Mammary epithelial cell (primary cell): ENCODE measurements at places on chromosomes 16 and 17. TPM values are rescaled to one million over a fixed set of nuclear protein-coding genes. Genes with fewer than 3 reads are reported as not detected.

Gene SLX1B
- total RNA-seq, result 13.3 TPM

- no peak for DNase-seq
Observed at GRCh38 chr17:43860077-43860725, 13.2 kb downstream of the CD300LG start.

DNA sequence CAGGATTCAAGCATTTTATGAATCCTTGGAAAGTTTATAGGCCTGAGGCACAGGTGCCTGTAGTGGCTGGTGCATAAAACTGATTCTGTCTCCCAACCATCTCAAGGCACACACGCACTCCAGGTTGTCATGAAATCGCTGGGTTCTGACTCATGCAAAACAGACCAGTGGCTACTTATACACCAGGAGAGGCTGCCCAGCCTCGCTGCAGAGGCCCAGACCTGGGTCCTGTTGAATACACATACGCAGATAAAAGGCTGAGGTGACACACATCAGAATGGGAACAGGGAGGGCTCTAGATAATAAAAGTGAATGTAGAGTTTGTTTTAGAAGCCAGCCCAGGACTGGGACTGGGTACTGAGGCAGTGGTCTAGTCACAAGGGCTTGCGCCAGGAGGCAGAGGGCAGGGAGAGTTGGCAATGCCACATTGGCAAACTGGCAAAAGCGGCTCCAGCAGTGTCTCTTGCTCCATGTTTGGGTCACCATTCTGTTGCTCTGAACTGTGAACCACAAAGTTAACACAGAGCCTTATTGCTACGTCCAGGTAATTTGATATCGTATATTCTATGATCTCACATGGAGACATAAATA, 13.6 kb downstream of the OR1D5 start:
- DNase-seq, result peak; percentile 35

DNA sequence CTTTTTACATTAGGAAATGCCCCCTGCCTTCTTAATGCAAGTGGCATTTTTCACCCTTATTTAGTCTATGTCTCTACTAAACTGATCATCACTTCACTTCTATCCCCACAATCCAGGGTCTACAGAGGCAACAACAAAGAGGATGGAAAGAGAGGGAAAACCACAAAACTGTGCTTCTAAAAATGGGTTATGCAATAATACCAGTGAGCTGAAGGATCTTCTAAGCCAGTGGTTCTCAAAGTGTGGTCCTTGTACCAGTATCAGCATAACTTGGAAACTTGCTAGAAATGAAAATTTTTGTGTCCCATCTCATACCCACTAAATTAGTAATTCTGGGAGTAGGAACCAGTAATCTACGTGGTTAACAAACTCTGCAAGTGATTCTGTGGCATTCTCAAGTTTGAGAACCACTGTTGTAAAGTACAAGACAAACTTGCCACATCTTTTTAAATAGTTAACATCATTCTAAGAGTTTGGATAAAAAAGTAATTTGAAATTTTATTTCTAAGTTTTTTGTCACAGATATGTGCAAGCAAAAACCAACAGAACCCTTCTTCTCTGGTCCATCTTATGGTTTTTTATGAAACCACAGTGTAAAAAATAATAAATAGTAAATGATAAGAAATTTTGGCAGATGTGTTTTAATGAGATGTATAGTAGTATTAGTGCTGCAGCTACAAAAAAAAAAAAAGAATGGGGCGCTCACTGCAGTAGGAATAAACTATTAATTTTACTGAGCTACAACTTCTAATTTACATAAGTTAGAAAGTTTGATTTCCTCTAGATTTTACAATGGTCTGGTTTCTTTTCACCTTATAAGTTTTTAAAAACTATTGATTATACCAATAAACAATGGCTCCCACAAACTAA, 16.2 kb downstream of the CDC27 start:
- DNase-seq, result no peak

DNA sequence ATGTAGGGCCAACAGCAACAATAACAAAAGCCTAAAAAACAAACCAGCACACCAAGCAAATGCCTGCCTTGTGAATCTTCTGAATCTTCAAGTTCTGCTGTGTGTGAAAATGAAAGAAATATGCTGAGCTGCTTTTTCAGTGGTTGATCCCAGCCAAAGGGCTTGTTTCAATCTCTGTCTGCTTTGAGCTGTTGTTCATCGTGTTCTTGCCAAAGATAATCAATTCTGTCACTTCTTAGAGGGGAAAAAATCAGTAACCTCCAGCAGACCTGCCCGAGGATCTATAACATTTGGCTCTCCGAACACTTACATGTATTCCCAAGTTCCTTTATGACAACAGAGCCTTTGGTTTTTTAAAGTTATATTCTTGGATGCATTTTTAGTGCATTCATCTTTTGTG, 65.9 kb downstream of the VPS35L start:
- DNase-seq, result no peak

- DNase-seq, result peak; percentile 11
Observed at GRCh38 chr17:27049104-27049784, 244.7 kb upstream of the WSB1 start.

DNA sequence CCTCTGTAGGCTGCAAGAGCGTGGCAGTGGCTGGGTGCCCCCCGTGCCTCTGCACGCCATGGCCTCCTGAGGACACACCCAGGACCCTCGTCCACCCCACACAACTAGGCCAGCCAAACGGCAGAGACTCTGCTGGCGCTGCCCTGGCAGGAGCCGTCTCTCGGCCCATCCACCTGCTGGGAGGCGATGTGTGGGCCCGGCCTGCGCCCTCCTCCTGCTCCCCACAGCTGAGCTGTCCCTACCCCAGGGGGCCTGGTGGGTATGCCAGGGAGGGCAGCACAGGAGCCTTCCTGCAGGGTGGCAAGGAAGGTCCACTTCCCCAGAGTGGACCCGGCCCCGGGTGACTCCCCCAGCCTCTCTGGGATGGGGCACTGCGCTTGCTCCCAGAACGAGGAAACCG, 7.0 kb downstream of the RNF166 start:
- DNase-seq, result no peak

Gene JPH3
- total RNA-seq, result not detected

Gene TNK1
- total RNA-seq, result 9.7 and 15.9 TPM in 2 replicates

Gene ZPBP2
- not detected for total RNA-seq

Gene RNF112
- 0.16 TPM in 1 of 2 replicates, not detected in the other for total RNA-seq

Gene DLX3
- total RNA-seq, result 0.33 TPM

DNA sequence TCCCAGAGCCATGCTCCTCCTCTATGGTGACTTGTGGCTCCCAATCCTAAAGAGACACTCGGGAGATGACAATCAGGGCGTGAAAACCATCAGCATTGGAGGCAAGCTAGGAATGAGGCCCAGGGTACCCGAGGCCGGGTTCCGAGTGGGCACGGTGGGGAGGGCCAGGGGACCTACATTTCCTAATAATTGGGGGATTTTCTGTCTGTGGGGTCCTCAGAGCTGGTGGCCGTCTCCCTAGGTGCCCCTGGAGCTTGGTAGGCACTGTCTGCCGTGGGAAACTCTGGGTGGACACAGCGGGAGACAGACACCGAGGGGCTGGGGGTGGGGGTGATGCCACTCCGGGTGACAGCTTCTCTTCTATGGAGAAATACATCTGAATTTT, 312.5 kb upstream of the TNRC6C start:
- DNase-seq, result no peak

DNA sequence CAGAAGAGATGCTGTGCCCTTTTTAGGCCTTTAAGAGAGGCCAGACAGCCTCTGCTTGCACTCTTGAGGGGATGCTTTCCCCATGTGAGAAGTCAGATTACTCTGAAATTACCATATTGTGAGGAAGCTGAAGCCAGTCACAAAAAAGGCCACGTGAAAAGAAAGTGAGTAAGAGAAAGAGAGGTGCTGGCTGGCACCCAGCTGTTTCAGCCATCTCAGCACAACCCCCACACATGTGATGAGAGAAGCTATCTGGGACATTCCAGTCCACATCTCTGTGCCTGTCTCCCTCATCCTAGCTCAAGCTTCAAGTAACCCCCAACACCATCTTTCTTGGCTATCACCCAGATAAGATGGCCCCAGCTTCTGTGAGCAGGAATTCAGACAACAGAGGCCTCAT, 131.4 kb downstream of the HS3ST2 start:
- peak; percentile 43 for DNase-seq

GRCh38 chr16:81040842-81041241, 5.2 kb downstream of the ATMIN start:
- DNase-seq, result no peak

Gene CHST4
- 0.24 TPM in 1 of 2 replicates, not detected in the other for total RNA-seq

DNA sequence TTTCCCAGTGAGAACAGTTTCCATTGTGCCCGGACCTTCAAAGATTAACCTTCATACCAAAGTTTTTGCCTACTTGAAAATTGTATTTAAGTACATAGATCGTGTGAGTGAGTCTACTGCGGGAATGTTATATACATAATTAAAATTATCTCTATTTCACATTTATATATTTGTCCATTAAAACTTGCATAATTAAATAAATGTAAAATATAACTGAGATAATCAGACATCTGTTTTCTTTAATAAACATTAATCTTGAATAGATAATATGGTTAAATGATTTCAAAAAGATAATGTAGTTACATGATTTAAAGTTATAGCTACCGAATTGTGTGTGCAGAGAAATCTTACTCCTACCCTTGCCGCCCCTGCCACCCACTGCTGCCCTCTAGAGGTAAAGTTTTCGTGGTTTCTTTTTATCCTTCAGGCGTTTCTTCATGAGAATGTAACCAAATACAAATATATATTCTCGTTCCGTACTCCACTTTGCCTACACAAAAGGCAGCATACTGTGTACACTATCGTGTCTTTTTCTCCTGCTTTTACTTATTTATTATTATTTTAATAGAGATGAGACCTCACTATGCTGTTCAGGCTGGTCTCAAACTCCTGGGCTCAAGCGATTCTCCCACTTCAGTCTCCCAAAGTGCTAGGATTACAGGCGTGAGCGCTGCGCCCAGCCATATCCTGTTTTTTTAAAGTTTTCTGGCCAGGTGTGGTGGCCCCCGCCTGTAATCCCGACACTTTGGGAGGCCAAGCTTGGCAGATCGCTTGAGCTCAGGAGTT, 35.6 kb downstream of the RPA1 start:
- peak; percentile 35 for DNase-seq

GRCh38 chr16:87691686-87692079, 74.1 kb downstream of the KLHDC4 start:
- no peak for DNase-seq

- DNase-seq, result peak; percentile 58
Observed at GRCh38 chr17:36686123-36686669, 84.8 kb downstream of the MRM1 start.

- DNase-seq, result no peak
Observed at GRCh38 chr17:80762076-80762475, 217.4 kb downstream of the RPTOR start.

DNA sequence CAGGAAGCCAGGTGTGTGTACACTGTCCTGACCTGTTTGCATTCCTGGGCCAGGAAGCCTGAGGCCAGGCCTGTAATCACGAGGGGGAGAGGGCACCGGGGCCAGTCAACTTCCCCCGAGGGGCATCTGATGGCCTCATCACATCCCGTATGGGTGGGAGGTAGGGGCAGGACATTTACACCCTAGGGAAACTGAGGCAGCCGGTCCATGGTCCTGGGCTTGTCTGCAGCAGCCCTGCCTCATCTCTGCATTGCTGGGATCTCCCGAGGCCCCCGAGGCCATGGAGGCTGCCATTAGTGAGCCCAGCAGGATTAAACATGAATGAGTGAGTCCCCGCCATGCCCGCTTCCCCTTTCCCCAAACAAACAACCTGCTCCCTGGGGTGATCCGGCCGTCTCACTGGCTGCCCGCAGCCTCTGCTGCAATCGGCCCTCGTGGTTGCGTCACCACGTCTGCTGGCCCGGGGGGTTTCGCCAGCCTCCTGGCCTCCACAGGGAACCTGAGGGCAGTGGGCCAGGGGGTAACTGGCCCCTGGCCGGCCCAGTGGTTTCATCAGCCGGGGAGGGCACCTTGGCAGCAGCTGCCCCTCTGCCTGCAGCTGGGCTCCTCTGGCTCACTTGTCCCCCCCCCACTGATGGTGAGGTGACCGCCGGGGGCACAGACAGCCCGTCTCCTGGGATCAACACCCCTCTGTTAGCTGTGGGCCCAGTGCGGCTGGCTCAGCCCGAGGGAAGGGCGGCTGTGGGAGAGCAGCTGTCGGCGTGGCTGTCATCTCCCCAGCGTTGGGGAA, 88.3 kb upstream of the GSE1 start:
- DNase-seq, result peak; percentile 53

DNA sequence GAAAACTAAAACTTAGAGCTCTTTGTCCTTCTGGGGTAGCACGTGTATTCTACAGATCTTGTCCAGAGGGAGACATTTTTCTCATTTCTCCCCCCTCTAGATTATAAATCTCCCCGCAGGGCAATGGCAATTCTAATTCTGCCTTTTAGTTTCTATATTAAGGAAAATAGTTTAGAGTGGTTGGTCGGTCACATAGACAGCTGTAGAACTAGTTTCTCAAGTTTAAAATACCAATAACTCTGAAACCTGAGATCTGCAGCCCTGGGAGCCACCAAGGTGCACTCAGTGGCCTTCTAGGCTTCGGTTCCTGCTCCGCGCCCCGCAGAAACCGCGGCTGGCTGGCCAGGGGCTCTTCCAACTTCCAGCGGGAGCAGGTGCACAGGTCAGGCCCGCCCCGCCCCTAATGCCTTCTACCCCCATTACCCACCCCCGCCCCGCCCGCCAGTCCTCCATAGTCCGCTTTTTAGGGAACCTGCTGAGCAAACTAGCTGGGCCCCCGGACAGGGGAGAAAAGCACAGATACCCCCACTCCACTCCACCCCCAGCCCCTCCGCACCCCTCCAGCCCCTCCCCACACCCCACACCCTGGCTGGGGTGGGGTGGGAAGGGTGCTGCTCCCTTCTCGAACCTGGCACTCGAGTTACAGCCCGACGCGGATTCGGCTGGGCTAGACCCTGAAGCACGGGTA, 431 bp downstream of the SLFN11 start:
- no peak for DNase-seq

GRCh38 chr17:32226886-32227285, 38.7 kb upstream of the RHBDL3 start:
- no peak for DNase-seq

DNA sequence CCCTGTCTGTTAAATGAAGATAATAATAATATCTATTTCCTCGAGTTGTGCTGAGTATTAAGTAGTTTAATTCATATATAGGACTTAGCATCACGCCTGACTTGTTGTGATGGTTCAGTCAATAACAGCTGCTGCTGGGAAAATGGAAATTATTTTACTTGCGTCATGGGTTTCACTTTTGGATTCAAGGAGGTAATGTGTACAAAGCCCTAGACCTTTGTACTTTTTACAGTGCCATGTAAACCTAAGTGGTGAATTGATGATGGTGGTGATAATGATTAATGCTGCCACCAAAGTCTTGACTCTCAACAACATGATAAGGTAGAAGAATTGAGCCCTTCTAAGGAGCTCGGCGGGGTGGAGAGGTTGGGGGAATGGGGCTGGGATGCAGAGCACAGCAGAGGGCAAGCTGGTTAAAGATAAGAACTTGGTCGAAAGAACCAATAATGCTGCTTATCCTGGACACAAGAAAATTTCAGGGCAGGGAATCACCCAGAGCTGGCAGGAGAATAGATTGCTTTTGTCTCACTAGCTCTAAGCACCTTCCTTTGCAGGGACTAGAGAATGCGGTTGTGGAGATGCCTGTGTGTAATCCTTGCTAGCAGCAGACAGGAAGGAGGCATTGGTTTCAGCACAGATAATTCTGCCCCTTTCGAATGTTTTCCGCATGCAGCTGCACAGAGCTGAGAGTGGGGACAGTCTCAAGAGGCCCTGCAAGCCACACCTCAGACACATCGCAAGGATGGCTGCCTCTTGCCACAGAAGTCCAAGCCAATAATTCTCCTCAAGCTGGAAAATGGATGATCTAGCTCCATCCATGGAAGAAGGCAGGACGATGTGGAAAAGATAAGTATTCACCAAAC, 187.1 kb downstream of the TMEM114 start:
- no peak for DNase-seq

- DNase-seq, result no peak
Observed at GRCh38 chr16:20753727-20754126, 10.1 kb upstream of the ACSM3 start.
